Fibroblast of skin of abdomen (primary cell): ENCODE measurements at places on chromosomes 3 and 15.

DNA sequence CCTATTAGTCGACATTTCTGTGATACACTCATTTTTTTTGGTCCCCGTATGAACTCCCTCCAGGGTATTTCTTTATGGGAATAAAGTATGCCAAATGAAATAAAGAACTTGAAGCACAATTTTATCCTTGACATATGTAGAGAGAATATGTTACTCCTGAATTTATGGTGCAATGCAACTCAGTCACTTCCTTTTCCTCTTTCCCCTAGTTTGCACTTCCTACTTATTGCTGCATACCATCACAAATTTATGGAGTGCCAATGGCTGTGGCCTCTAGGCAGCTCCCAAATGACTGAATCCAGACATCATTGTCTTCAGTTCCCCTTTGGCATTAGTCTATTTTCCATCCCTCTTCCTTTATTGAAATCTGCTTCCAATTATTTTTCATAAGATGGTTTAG is 403.5 kb downstream of the FHIT start:
- DNase-seq = no peak

DNA sequence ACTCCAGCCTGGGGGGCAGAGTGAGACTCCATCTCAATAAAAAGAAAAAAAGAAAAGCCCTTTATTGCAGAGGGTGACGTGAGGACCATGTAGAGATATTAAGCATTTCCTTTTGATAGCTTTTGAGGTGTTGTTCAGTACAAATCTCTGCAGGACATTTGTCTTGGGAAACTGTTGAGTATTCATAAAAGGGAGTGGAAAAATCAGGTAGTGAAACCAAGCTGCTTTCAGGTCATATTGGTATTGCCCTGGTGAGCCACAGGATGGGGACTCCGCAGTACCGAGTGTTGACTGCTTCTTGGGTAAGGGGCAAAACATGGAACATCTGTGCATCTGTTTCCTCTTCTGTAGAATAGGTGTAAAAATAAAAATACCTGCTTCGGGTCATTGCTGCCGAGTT is 9.9 kb downstream of the ITPR1 start:
- DNase-seq = no peak

DNA sequence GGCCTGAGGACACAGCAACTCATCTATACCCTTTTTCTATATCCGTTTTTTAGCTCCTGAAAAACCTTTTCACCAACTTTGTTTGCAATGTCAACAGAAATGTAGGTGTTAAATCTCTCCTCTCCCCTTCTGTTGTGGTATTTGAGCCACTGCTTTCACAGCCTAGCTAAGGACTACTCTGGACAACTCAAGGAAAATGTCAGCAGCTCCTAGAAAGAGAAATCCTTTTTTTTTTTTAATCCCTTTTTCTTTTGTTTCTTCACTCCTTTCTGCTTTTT is 176.6 kb downstream of the KLHL25 start:
- DNase-seq = no peak

DNA sequence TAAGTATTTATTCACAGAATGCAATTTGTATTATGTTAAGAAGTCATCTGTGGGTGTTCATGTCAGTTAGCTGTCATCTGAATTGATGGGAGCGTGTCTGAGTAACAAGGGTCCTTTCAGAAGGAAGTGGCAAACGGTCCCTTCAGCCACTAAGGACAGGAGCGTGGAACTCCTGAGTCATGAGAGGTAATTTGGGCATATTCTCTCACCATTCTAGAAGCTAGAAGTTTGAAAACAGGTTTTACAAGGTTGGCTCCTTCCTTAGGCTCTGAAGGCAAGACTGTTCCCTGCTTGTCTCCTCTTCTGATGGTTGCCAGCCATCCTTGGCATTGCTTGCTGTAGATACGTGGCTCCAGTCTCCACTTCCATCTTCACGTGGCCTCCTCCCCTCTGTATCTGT is 19.7 kb downstream of the ABHD2 start:
- DNase-seq = no peak

DNA sequence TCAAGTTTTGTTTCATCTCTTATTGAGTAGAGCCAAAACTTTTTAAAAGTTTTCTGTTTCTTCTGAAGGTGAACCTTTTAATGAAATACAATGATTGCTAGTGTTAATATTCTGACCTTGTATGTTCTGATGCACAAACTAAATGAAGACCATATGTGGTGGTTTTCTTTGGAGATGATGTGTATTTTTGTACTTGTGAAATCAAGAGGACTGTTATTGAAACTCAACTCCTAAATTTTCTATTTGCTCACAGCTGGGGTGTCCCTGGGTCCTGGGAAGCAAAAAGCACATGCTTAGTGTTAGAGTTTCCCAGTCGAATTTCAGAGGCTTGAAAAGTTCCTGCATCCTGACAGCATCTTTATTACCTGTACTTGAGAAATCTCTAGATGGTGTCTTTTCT is 1185.8 kb upstream of the ALCAM start:
- DNase-seq = peak; percentile 19

GRCh38 chr15:90674476-90674875 is 42.7 kb upstream of the BLM start:
- DNase-seq = no peak

- no peak for DNase-seq
Measured at GRCh38 chr3:86605166-86605565, 385.8 kb downstream of the VGLL3 start.

- peak; percentile 51 for DNase-seq
Measured at GRCh38 chr15:27094235-27094634, 123.3 kb downstream of the GABRG3 start.

- no peak for DNase-seq
Measured at GRCh38 chr15:52069559-52069958, 43.0 kb downstream of the BCL2L10 start.

GRCh38 chr3:81349816-81350340 is 411.6 kb downstream of the GBE1 start:
- no peak for DNase-seq

DNA sequence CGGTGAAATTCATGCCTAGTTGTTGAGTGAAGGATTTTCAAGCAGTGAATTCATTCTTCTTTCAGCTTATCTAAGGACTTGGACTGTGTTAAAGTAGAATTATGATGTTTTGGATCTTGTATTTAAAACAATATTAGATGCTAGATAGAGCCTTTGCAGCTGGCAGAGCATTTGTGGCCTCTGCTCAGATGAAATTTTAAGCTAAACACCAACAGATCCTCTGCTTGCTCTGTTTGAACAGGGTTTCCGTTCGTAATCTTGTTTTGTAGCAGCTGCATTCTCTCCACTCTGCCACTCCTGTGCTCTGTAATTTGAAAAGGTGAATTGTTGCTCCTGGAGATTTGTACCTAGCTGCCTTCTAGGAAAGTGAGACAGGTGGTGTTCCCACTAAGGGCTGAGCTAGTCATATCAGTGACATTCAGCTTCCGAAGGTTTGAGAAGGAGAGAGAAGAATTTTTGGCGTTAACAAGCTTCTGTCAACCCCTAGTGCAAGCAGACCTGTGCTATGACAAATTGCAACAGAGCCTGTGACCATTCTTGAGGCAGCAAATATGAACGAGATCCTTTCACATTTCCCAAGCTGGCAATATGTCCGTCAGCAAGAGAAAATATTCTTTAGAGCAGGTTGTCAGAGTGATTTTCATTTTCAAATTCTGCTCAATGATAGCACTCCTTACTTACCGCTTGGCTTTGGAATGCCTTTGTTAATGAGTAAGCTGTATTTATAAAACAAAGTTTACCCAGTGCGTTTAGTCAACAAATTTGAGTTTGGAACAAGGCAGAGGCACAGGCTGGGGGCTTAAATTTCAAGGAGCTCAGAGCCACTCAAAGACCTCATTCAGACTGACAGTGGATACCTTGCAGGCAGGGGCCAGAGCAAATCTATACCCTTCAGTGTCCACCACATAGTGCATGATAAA is 5.3 kb downstream of the CHST2 start:
- DNase-seq = no peak

GRCh38 chr3:37968813-37969595 is 21.6 kb upstream of the VILL start:
- DNase-seq = no peak
